ENCODE measurements at places on chromosomes 3 and 15.

DNA sequence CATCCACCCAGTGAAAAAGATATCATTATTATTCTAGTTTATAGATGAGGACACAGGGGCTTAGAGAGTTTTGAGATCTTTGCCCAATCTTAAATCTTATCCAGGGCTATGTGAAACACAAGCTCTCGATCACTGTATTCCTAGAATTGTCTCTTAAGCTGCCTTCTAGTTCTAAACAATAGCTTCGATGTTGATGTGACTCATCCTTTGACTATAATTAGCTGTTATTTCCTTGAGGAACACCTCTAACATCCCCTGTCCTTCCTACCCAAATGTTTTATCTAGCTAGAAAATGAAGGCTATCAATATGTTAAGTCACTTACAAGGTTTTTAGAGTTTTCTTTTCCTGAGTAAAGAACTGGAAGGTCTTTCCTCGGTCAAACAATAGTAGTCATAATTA is 83.1 kb upstream of the STAC start:
- DNase-seq, result no peak

DNA sequence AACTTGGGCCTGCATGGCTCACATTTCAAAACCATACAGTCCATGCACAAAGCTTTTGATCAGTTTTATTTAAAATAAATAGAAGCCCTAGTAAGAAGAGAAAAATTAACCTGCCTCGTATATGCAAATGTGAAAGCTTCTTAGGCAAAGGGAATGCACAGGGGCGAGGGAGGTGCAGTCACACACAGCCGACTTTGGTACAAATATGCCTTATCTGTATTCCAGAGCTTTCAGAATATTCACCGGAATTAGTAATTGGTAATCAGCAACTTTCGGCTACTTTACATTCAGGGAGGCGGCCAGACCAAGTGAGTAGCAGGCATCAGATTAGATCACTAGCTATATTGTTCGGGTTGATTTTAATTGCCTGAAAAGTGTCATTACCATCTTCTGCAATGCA is 7.5 kb downstream of the CNTN3 start:
- no peak for DNase-seq

DNA sequence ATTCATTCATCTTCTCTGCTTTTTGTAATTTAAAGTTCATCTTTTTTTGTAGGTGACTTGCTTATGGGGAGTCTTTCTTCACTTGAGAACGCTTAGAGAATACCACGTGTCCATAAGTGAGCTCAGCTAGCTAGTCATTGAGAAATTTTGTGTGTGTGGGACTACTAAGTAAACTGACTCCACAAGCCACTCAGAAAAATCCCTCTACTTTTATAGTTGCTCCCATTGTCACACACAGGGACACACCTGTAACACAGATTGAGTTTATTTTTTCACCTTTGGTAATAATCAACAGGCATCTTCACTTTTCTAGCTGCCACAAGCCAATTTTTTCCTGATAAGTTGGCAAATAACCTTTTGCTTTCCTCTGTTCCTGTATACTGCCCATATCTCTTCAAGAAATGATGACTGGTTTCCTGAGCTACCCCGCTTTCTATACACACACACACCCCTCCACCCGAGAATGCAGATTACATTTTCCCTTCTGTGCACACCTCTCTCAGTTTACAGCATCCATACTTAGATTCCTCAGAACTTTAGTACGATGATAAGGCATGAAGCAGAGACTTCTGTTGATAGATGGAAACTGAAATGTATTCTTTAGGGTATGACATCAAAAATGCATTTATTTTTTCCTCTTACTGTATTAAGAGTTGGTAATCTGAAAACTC is 4.6 kb downstream of the TSC22D2 start:
- no peak for DNase-seq

GRCh38 chr3:185979721-185980121 is 41.9 kb upstream of the TRA2B start:
- DNase-seq, result no peak

Measured in stimulated activated CD8-positive, alpha-beta memory T cell treated with anti-CD3 and anti-CD28 coated beads, Interleukin-7, amount 100 ng/mL, for 1 hour (primary cell).